IPS DF 6.9 (cell line): ENCODE measurements at places on chromosomes 13 and 19.

- H3K36me3 ChIP-seq: peaks cover 5% of the 10 kb centered on the region; the same call in 1 of the 2 replicates
- no peak for DNase-seq
- peak overlapping the region; percentile 47; the same call in 1 of the 2 replicates for H3K4me3 ChIP-seq
Observed at GRCh38 chr19:58518256-58519086, 1.1 kb downstream of the ZBTB45 start.

- H3K4me3 ChIP-seq: no peak overlapping the region
- H3K4me1 ChIP-seq: no peaks in the 10 kb centered on the region
- H3K27me3 ChIP-seq: no peaks in the 10 kb centered on the region
- H3K36me3 ChIP-seq: peaks cover 2% of the 10 kb centered on the region; the same call in 1 of the 2 replicates
- H3K27ac ChIP-seq: no peak overlapping the region
Observed at GRCh38 chr19:46924874-46925547, 64.2 kb downstream of the ARHGAP35 start.

GRCh38 chr19:18002347-18002850 lies 5.6 kb upstream of the ARRDC2 start:
- H3K36me3 ChIP-seq: no peaks in the 10 kb centered on the region
- peaks cover 1% of the 10 kb centered on the region; the same call in 1 of the 2 replicates for H3K27me3 ChIP-seq
- H3K27ac ChIP-seq: no peak overlapping the region
- no peak for DNase-seq

DNA sequence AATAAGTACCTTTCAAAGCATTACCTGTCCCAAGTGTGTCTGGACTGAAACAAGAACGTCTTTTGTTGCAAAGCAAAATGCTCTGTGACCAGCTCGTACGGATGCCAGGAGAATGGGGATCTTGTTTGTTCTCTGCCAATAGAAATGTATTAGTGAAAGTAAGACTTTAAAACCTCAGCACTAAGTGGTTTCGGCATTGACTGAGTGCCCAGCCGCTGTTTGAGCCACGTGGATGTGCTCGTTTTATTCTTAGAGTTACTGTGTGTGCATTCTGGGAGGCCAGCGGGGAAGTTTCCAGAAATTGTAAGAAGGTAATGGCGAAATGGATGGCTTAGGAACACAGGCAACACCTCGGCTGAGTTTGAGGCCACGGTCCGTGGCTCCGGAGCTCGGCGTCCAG lies 117.1 kb upstream of the USP29 start:
- H3K36me3 ChIP-seq: no peaks in the 10 kb centered on the region
- no peaks in the 10 kb centered on the region for H3K27me3 ChIP-seq
- H3K27ac ChIP-seq: no peak overlapping the region
- H3K4me1 ChIP-seq: no peaks in the 10 kb centered on the region; the same call in 1 of the 2 replicates
- no peak overlapping the region for H3K4me3 ChIP-seq

DNA sequence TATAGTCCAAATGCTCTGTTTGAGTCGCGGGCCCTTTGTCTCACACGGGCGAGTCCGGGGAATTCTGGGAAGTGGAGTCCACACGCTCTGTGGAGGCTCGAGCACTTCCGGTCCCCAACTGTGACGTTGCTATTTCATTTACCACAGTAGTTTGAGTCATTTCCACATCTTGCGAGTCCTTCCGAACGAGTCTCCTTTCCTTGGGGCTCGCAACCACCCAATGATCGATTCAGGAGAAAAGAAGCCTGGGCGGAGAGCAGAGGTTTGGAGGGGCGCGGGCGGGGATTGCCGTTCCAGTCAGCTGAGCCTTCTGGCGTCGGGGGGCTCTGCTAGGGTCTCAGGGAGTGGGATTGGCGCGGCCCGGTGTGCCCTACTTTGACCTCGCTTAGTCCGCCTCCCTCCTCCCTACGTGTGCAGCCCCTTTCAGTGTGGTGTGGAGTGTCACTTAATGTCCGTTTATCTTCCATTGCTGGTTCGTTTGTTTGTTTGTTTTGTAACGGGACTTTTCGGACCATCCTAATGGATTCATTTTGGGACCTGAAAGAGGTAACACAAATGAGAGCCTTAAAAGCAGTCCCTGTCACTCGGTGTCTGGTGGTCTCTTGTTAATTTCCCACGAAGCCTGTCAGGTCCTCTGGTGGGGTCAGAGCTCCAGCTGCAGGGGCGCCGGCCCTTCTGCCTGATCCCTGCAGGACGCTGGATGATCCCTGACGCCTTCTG lies at the start of gene ZNF222:
Gene ZNF222, plus strand, starts transcription at position 163 of the 720 bp plus-strand sequence. Its CDS starts 58 bp downstream, at position 221.
- H3K27ac ChIP-seq: no peak within 1 kb of the TSS
- H3K4me3 ChIP-seq: peak within 1 kb of the TSS; percentile 88
- H3K27me3 ChIP-seq: no peaks in the 10 kb centered on the region

GRCh38 chr13:38444904-38445303 lies 95.3 kb downstream of the UFM1 start:
- H3K36me3 ChIP-seq: no peaks in the 10 kb centered on the region
- no peak overlapping the region for H3K4me3 ChIP-seq
- H3K27me3 ChIP-seq: no peaks in the 10 kb centered on the region

DNA sequence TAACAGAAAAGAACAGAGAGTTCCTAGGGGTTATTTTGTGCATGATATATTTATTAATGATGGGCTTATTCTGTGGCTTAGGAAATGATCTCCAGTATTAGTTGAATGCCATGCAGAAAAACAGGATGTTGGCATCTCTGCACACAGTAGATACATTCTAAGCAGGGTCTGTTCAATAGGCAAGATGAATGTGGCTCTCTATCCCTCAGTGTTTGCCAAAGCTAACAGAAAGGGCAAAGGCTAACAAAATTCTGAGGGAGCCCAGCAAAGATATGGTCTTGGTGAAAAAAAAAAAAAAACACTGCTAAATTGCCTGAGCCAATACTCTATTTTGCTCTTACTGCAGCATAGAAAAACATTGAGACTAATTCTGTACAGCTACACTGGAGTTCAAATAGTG lies 1095.8 kb downstream of the UQCRFS1 start:
- DNase-seq: no peak
- no peaks in the 10 kb centered on the region for H3K27me3 ChIP-seq
- H3K36me3 ChIP-seq: no peaks in the 10 kb centered on the region
- H3K4me3 ChIP-seq: no peak overlapping the region
- no peak overlapping the region for H3K27ac ChIP-seq

DNA sequence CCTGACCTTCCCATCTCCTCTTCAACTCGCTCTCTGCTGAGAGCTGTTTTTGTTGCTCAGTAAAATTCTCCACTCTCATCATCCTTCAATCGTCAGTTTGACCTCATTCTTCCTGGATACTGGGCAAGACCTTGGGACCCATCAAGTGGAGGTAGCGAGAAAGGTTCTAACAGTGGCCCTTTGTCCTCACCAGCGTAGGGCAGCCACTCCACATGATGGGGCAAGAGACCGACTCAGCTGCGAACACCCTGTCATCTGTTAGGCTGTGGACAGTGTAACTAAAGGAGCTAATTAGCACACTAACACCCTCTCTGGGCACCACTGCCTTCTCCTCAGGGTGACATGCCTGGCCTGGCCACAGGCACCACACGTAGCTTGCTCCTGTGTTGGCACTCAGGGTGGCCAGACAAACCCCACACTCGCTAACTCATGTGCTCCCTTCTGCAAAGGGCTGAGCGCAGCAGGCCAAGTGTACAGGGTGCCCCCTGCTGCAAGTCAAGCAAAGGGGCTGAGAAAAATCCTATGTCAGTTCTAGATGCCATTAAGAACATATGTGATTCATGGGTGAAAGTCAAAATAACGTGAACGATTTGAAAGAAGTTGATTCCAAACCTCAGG lies 1216.0 kb downstream of the SLITRK5 start:
- H3K27ac ChIP-seq: no peak overlapping the region
- H3K36me3 ChIP-seq: no peaks in the 10 kb centered on the region
- DNase-seq: no peak

GRCh38 chr13:45830121-45830520 lies 21.4 kb downstream of the SIAH3 start:
- H3K4me1 ChIP-seq: peaks cover 1% of the 10 kb centered on the region; the same call in 1 of the 2 replicates
- no peak overlapping the region for H3K4me3 ChIP-seq
- no peaks in the 10 kb centered on the region for H3K27me3 ChIP-seq
- no peak overlapping the region for H3K27ac ChIP-seq
- no peak for DNase-seq

- H3K4me3 ChIP-seq: no peak overlapping the region
- H3K36me3 ChIP-seq: no peaks in the 10 kb centered on the region; the same call in 1 of the 2 replicates
- peaks cover 92% of the 10 kb centered on the region for H3K27me3 ChIP-seq
- no peak overlapping the region for H3K27ac ChIP-seq
- no peak for DNase-seq
- H3K4me1 ChIP-seq: peaks cover 9% of the 10 kb centered on the region; the same call in 1 of the 2 replicates
Observed at GRCh38 chr19:1752009-1752756, 1.1 kb upstream of the ONECUT3 start.

DNA sequence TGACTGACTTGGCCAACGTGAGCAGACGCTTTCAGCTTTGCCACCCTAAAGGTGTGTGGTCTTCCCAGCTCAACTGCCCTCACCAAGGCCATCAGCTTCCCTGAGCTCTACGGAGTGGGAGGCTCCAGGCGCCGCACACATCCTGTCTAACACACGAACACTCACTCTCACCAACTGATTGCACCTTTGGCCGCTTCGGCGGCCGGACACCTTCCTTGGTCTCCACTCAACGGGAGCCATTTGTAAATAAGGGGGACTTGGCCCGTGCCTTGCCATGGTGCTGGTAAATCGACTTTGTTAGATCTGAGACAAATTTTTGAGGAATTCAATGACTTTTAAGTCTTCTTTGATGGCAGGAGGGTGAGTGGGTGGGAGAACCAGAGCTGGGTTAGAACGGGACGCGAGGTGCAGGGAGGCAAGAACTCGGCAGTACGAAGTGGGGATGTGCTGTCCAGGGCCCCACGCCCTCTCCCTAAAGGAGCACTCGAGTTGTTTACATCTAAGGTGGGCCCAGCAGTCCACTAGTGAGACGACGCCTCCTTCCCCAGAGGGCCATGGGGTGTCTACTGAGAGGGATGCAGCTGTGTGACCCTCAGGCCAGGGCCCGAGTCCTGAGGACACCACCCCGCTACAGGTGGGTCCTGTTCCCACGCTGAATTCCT lies 4.4 kb downstream of the C13orf46 start:
- no peaks in the 10 kb centered on the region for H3K27me3 ChIP-seq
- H3K36me3 ChIP-seq: no peaks in the 10 kb centered on the region; the same call in 1 of the 2 replicates
- no peak overlapping the region for H3K27ac ChIP-seq
- DNase-seq: no peak
- no peaks in the 10 kb centered on the region for H3K4me1 ChIP-seq

DNA sequence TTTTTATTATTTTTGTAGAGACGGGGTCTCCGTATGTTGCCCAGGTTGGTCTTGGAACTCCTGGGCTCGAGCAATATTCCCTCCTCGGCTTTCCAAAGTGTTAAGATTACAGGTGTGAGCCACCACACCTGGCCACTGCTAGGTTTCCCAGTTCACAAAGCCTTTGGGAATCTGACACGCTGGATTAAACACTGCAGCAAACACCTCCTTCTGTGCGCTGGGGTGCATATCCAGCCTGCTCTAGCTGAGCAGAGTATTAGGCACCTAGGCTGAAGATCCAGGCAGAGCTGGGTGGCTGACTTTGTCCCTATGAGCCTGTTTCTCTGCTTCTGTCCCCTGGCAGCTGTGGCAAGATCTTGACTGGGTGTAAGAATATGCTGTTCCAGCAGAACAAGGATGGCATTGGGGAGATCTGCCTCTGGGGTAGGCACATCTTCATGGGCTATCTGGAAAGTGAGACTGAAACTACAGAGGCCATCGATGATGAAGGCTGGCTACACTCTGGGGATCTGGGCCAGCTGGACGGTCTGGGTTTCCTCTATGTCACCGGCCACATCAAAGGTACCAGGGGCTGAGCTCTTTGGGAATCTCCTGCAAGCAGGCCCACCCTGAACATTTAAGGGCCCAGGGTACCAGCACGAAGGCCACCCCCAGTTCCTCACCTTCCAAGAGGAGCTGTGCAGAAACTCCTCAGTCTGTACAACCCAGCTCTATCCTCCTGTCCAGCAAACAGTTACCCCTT lies 49.8 kb downstream of the ACSBG2 start:
- no peak overlapping the region for H3K27ac ChIP-seq
- no peak for DNase-seq
- no peak overlapping the region for H3K4me3 ChIP-seq

GRCh38 chr19:47176627-47177090 lies 46.0 kb downstream of the SAE1 start:
- H3K4me3 ChIP-seq: no peak overlapping the region
- no peaks in the 10 kb centered on the region for H3K4me1 ChIP-seq
- no peaks in the 10 kb centered on the region for H3K27me3 ChIP-seq
- H3K36me3 ChIP-seq: peaks cover 22% of the 10 kb centered on the region
- H3K27ac ChIP-seq: no peak overlapping the region

- no peak for DNase-seq
- H3K27me3 ChIP-seq: no peaks in the 10 kb centered on the region
- H3K4me3 ChIP-seq: no peak overlapping the region
- no peaks in the 10 kb centered on the region for H3K4me1 ChIP-seq
Observed at GRCh38 chr19:8042900-8043299, 9.7 kb upstream of the CCL25 start.

DNA sequence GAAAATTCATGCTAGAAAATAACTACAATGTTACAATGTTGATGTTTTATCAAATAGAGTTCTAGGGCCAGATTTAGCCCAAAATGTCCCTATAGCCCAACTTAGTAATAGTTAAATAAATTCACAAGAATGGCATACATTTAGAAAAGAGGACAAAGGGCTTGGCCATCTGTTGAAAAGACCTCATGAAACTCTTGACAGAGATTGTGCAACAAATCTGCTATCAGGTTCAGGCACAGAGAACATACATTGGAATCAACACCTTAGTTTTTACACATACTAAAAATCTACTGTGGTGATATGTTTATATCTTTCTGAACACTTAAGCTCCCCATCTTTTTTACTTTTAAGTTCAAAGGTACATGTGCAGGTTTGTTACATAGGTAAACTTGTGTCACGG lies 298.3 kb upstream of the DACH1 start:
- H3K27ac ChIP-seq: no peak overlapping the region
- DNase-seq: no peak
- no peaks in the 10 kb centered on the region for H3K27me3 ChIP-seq
- no peaks in the 10 kb centered on the region for H3K4me1 ChIP-seq

- no peak overlapping the region for H3K4me3 ChIP-seq
- no peaks in the 10 kb centered on the region; the same call in 1 of the 2 replicates for H3K4me1 ChIP-seq
- H3K27ac ChIP-seq: no peak overlapping the region
- no peaks in the 10 kb centered on the region for H3K27me3 ChIP-seq
- no peak for DNase-seq
- H3K36me3 ChIP-seq: peaks cover 1% of the 10 kb centered on the region; the same call in 1 of the 2 replicates
Observed at GRCh38 chr19:15128162-15128770, 21.1 kb downstream of the SYDE1 start.

- DNase-seq: no peak
- H3K36me3 ChIP-seq: no peaks in the 10 kb centered on the region
- no peak overlapping the region for H3K27ac ChIP-seq
Observed at GRCh38 chr19:50427997-50428425, 4.7 kb upstream of the MYBPC2 start.
